ENCODE measurements at places on chromosomes 6 and 20.

- DNase-seq = peak; percentile 94
Observed at GRCh38 chr20:45779011-45779915, 12.4 kb downstream of the WFDC3 start.

DNA sequence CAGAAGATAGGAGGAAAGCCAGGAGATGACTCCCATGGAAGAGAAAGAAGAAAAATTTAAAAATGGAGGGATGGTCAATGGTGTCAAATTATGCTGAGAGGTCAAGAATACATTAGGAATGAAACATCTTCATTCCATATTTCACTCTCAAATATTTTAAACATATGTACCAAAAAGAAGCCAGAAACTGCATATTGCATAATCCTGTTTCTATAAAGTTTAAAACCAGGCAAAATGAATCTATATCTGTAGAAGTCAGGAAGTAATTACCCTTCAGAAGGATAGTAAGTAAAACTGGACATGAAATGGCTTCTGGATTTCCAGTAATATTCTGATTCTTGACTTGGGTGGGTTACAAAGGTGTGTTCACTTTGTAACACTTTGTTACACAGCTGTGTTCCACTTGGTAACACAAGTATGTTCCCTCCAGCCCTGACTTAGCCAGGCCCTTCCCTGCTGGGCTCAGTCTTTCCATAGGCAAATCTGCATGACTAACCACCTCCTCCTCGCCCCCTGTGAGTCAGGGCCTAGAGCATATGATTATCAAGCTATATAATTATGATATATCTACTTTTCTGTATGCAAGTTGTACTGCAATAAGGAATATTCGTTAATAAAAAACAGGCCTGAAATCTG, 20.2 kb upstream of the C6orf141 start:
- DNase-seq = no peak

- peak; percentile 80 for DNase-seq
Observed at GRCh38 chr6:63573899-63574553, 1.7 kb downstream of the LOC128125822 start.

DNA sequence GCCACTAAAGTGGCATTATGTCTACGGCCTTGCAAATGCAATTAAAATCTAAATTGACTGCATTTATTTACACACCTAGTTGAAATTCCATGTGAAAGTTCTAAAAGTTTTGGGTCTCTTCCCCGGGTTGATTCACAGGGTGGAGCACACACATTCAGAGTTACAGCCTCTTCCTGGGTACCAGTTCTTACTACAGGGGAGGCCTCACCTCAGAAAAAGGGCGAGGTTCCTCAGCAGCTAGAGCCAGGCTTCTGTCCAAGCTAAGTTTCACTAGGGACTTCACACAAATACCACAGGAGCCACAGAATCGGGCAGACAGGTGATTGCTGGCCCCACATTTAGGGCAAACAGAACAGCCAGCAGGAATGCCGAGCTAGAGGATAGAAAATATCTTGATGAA, 52.7 kb downstream of the DZANK1 start:
- DNase-seq = no peak

GRCh38 chr6:35468980-35469750, 964 bp downstream of the RPL10A start:
- no peak for DNase-seq

DNA sequence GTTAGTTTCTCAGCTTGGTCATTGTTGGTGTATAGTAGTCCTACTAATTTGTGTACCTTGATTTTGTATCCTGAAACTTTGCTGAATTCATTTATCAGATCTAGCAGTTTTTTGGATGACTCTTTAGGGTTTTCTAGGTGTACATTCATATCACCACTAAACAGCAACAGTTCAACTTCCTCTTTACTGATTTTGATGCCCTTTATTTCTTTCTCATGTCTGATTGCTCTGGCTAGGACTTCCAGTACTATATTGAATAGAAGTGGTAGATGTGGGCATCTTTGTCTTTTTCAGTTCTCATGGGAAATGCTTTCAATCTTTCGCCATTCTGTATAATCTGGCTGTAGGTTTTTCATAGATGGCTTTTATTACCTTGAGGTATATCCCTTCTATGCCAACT, 61.3 kb upstream of the HEY2 start:
- DNase-seq = no peak

DNA sequence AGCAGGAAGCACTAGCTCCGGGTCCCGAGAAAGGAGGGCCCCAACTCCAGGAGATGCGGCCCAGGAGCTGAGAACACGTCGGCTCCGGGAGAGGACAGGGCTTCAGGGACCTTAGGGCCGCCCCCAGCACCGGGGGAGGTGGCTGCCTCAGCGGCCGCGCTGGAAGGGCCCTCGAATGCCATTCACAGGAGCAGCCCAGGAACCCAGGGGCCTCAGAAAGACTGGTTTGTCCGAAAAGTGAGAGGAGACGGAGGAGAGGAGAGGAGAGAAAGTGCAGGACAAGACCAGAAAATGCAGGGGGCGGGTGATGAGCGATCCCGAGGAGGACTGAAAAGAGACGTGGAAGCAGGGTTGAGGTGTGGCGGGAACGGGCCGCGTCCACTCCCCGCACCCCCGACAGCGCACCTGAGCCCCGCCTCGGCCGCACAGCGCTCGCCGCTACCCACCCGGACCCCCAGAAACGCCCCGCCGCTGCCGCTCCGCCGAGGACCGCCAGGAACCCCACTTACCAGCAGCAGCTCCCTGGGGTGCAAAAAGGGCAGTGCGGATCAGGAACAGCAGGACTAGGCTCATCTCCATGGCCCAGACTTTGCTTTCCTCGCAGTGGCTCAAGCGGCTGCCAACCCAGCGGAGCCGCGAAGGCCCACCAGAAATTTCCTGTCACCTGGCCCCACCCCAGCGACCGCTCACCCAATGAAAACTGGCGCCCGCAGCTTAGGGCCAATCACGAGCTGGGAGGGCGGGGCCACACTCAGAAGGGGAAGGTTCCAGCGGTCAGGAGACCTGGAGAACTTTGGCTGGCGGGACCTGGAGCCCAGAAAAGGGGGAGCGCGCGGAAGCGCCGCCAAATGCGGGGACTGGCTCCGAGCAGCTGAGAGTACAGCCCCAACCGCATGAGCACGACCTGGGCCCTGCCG, 25.4 kb downstream of the HLA-F start:
- DNase-seq = peak; percentile 92

DNA sequence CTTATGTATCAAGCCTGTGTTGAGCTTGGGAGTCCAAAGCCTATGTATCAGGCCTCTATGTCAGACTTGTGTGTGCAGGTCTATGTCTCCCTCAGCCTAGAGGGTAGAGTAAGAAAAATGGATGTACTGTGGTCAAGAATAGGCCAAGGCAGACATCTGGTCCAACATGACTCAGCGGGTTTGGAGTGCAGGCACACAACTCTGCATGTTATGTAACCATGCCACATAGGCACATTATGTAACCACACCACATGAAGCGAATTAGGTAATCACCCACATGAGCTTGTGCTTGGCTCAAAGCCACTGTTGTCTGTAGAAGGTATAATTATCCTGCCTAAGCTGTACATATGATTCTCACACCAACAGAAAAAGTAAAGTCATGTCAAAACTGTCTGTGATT, 1190.5 kb upstream of the EYS start:
- no peak for DNase-seq

DNA sequence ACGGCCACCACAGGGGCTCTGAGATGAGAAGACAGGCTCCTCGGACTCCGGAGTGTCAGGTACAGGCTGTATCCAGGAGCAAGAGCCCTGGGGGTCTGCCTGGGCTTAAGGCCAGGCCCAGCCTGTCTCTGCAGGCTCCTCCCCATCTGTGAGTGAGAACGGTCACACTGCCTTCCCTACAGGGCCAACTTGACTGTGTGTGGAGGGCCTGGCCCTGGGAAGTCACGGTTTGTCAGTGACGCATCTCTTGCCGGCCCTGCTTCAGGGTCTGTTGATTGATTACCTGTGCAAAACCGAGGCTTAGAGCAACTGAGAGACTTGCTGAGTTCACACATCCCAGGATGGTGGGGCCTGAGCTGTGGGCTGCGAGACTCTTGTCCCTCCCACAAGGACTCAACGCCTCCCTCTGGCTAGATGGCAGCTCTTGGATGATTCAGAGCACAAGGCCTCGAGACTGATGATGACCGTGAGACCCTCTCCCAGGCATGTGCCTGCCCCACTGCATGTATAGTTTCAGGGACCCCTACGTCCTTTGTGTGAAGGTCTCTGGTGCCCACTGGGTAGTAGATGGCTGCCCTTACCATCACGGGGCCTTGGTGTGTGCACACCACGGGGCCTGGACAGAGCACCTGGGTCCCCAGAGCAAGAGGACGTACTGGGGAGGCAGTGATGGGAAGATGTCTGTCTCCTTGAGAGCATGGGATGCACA, 5.9 kb downstream of the RBM38 start:
- DNase-seq = no peak

DNA sequence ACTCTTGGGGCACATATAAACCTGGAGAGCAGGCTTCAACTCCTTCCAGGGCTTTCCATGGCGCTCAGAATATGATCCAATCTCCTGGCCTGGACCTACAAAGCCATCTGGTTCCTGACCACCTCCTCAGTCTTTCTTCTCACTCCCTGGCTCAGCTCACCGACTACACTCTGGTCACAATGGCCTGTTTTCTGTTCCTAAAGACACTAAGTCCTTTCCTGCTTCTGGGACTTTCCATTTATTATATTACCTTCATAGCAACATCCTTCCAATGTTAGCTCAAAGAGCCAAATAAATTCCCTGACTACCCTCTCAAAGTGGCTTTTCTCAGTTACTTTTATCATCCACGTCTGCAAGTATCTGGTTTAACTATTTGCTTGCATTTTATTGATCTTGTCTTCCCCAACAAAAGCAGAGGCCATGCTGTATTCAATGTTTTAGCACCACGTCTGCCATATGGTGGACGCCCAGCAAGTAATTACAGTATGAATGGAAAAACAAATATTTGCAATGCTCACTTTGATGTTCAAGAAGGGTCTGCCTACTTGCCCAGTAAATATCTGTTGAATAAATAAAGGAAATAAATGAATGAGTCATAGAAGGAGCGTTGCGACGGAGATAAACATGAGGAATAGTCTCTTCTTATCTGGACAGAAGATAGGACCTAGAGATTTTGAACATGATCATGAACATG, 328.4 kb downstream of the ESR1 start:
- DNase-seq = peak; percentile 57

- DNase-seq = no peak
Observed at GRCh38 chr20:2255926-2256531, 39.8 kb upstream of the TGM3 start.
